Hematopoietic multipotent progenitor cell treated with erythropoietin and hydrocortisone succinate and interleukin-3 and kit ligand, for 6 days (in vitro differentiated cells): ENCODE measurements at places on chromosomes 13 and 19.

DNA sequence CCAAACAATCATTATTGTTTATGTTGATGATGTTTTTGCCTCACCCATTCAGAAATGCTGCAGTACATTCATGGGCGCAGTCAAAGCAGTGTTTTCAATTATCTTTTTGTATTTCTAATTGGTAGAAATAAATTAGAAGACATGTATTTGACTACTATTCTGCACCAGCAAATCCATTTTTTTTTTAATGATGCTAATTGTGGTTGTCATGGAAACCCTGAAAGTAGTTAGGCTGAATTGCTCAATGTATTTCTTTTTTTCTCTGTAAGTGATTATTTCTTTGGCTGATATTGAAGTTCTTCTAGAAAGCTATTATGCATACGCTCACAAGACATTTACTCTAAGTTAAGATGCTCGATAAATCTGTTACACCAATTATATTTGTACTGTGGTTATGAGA is 101.2 kb downstream of the RFC3 start:
- DNase-seq, result no peak

GRCh38 chr13:106548064-106548696 is 12.7 kb upstream of the EFNB2 start:
- DNase-seq, result no peak

DNA sequence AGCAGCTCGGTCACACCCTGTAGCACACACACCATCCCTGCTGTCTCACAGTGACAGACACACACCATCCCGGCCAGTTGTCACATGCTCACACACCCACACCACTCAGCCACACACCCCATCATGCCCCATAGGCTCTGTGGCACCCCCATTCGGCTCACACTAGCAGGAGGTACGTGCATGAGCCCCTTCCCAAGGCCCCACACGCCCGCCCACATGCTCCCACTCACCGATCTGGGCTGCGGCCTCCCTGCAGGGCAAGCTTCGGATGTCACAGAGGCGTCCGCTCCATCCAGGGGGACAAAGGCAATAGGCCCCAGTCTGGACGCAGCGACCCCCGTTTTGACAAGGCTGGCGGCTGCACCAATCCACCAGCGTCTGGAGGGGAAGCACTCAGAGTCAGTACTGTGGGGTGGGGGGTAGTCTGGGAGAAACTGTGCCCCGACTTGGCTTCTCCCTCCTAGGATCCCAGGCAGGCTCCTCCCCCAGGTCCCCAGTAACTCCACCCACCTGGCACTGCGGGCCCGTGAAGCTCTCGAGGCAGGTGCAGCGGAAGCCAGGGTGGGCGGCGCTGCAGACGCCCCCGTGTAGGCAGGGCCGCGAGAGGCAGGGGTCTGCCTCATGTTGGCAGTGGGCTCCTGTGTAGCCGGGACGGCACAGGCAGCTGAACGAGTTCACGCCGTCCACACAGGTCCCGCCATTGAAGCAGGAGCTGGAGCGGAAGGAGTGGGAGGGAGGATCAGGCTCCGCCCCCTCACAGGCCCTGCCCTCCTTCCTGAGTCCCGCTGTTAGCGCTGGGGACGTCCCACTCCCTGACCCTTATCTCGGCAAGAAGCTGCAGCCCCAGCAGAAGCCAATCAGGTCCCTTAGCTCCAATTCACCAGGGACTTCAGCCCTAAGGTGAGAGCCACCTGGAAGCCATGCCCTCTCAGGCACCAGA is 20.1 kb downstream of the NOTCH3 start:
- peak; percentile 62 for DNase-seq

DNA sequence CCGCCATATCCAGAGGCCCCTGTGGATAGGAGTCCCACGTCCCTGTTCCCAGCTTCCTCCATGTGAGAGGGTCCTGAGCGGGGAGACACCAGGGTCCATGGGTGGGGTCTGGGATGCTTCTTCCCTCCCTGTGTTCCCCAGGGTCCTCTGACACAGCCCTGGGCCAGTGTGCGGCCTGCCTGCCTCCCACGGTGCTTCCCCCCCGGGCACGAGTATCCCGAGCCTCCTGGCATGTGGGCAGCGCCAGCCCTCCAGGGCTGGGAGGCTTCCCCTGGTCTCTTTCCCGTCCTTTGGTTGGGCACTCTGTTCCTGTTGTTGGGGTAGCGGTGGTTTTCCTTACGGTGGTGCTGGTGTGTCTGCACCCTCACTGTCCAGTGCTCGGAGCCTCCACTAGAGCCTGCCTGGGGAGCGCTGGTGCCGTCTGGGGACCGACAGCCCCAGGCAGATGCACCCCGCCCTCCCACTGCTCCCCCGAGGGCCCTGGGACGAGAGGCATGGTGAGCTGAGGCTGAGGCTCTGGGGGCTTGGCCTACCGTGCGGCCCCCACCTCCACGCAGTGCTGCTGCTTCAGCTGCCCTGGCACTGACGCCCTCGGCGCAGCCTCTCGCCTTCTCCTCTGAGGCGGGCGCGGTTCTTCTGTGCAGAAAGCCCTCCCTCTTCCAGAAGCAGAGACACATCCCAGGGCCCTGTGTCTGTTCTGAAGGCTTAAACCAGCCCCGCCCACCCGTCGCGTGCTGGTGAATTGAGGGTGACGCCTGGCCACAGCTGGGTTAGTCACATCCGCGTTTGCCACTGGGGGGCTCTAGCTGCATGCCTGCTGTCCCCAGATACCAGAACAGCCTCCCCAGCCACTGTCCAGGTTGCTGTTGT is 27.9 kb downstream of the PLEKHJ1 start:
- peak; percentile 94 for DNase-seq

DNA sequence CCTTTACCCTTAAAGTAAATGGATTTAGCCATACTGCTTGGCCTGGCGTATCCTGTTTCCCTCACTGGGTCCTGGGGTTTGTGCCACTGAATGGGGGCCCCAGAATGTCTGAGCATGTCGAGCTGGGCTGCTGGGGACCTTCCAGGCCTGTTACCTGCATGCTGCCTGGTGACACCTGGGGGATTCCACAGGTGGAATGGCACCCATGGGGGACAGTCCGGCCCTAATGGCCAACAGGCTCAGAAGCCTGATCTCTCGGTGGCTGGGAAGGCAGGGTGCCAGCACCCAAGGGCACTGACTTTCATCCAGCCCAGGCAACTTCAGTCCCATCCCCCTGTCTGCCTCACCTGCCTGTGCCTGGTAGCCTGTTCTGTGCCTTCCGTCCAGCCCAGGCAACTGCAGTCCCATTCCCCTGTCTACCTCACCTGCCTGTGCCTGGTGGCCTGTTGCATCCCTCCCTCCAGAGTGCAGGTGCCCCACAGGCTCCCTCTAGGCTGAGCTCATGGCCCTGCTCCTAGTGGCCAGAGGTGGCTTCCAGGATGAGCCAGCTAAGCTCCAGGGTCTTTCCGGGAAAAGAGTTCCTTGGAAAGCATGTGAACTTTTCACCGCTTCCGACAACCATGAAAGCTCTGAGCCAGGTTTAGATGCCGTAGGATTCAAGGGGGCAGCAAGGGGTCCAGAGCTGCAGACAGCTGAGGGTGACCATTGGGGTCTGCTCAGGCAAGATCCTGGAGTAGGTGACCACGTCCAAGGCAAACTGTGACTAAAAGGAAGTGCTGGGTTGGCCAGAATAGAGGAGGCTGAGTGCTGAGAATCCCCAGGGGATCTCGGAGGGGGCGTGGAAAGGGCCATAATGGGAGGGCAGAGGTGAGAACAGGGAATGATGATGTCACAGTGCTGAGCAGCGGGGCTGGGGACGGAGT is 30.3 kb upstream of the ZNF492 start:
- DNase-seq, result no peak

DNA sequence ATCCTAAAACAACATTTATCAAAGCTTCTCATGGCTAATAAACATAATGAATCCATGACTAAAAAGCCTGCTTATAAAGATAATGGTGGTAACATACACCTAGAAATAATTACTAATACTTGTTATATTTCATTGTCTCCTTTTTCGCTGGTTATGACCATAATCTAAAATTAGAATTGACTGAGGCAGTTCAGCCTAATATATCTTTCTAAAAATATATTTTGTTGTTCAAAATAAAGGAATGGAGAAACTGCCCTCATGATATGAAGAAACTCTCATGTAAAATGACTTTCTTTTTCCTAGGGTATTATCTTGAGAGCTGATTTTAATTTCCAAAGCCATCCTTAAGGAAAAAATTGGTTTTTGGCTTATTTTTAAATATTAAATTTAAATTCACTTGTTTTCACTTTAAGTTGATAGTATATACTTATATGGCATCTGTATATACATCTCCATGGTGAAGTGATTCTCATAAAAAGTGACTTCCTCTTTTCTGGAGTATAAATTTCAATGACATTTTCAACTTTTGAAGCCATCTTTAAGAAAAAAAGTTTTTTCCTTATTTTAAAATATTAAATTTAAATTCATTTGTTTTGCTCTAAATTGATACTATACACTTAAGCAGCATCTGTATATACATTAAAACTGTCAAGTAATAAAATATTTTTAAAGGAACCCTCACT is 204.6 kb downstream of the VWA8 start:
- peak; percentile 16 for DNase-seq

DNA sequence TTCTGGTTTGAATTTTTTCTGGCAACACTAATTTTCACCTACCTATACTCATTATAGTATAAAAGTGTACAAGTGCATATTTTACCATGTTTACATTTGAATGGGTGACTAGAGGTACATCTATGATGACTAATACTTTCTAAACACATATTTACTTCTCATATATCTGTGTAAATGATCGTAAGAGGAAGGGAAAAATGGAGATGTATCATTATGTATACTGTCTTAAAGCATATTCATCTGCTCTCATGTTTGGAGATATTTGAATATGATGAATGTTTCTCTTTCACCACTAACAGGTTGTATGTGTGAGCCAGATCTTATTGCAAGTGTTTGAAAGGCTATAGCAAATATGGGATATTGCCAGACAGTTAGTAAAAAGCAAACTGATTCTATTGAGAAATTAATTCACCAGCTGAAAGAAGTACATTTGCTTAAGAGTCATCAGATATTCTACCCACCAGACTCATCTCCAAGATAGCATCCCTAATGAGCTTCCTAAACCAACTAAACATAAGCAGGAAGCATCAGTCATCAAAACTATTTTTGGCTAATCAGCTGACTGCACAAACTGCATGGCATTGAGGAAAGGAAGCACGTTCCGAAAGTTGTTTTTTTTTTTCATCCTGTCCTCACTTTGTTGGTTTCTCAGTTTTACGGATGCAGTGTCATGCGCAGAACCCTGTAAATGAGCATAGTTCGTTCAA is 738.2 kb downstream of the GPC5 start:
- no peak for DNase-seq

GRCh38 chr19:36125557-36125956 is 10.3 kb downstream of the TBCB start:
- no peak for DNase-seq

GRCh38 chr19:47663435-47663910 is 49.7 kb upstream of the EHD2 start:
- no peak for DNase-seq

GRCh38 chr19:15014579-15014978 is 34.7 kb upstream of the CASP14 start:
- DNase-seq, result peak; percentile 43

- no peak for DNase-seq
These were observed 42.6 kb downstream of the ZNF146 start for GRCh38 chr19:36257520-36257876.

DNA sequence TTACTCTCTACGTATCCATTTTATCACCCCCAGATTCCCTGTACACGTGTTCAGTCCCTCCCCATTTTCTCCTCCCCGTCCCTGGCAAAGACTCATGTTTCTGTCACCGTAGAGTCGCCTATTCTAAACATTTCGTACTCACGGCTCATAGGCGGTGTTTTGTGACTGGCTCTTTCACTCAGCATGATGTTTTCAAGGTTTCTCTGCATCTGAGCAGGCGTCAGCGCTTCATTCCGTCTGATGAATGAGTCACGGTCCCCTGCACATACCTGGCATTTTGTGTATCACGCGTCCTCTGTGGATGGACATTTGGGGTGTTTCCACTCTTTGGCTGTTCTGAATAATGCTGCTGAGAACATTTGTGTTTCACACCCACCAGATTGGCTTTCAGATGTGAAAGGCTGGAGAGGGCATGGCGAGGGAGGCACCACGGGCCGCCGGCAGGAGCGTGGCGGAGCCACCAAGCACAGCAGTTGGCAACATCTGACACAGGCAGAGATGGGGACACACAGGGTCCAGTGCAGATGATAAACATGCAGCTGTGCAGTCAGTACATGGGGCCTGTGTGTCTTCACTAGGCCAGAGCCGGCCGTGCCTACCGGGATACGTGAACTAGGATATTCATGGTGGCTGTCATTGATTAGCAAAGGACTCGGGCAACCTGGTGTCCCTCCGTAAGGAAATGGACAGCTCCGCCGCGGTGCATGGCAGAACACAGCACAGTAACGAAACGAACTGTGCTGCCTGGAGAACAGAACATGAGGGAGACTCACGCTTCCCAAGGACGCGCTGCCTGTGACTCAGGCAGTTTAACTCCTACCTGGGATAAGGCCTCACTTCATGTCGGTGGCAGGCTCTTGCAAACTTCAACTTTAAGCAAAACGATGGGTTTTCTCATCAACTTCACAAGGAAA is 117.2 kb downstream of the ATP11A start:
- no peak for DNase-seq

GRCh38 chr19:32889137-32889934 is 19.8 kb upstream of the SLC7A9 start:
- no peak for DNase-seq

GRCh38 chr13:99316657-99317256 is 9.6 kb upstream of the GPR183 start:
- DNase-seq, result no peak
